GM23338 (cell line): ENCODE measurements at places on chromosomes 7 and 10. TPM values are rescaled to one million over a fixed set of nuclear protein-coding genes. Genes with fewer than 3 reads are reported as not detected.

The HTR7 gene
- 41.0 and 42.2 TPM in 2 replicates for total RNA-seq

DNA sequence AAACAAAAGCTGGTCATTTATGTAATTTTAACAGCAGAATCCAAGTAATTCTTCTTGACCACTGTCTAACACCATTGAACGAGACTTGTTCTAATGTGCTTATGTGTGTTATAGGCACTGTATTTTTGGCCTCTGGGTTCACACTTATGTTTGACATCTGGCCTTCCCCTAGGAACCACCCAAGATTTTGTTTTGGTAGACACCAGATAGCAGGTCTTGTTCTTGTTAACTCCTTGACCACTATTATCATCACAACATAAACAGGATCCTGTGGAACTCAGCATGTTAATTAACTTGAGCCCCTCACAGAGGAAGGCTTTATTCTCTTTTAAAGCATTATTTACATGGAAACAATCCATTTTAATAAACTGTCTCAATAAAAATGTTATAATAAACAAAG is 167.7 kb downstream of the SEMA3D start:
- peak overlapping the region; percentile 11 for H3K27ac ChIP-seq
- H3K27me3 ChIP-seq: no peaks in the 10 kb centered on the region
- DNase-seq: no peak
- H3K36me3 ChIP-seq: no peaks in the 10 kb centered on the region
- H3K4me3 ChIP-seq: no peak overlapping the region

DNA sequence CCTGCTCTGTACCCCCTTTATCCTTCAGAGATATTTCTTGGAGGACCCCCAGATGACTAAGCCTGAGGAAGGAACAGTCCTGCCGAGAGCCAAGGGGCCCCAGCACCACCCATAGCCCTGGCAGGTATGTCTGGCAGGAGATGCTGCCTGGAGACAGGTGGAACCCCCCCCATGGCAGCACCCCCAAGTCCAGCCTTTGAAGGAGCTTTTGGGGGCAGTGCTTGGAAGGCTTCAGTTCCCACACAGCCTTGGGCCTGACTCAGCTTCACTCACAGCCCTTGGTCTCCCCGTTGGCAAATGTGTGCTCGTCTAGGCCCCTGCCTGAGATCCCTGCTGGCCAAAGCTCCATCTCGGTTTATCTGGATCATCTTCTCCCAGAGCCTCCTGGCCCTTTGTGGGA is 23.0 kb upstream of the PCBD1 start:
- no peak for DNase-seq
- H3K27me3 ChIP-seq: no peaks in the 10 kb centered on the region
- no peak overlapping the region for H3K27ac ChIP-seq

The RAPGEF5 gene
- 13.1 and 17.7 TPM in 2 replicates for total RNA-seq

The CLDN4 gene
- total RNA-seq: 18.6 and 19.4 TPM in 2 replicates

The CPA2 gene
- total RNA-seq: not detected in 2 replicates

DNA sequence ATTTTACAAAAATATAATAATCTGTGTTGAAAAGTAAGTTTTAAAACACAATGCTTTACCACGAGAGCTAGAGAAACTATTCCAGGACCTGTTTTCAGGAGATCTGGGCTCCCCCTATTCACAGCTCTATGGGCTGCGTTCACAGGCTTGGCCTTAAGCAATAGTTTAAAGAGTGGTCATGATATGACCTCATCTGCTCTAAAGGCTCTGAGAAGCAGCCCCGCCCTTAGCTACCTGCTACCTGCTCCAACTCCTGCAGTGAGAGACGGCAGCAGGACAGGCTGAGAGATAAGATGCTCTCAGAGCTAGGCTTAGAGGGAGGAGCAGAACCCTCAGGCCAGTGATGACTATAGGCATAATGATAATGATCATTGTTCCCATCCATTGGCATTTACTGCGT is 12.6 kb downstream of the ALOX5 start:
- no peaks in the 10 kb centered on the region for H3K27me3 ChIP-seq
- H3K4me1 ChIP-seq: no peaks in the 10 kb centered on the region
- DNase-seq: no peak
- no peak overlapping the region for H3K27ac ChIP-seq
- no peaks in the 10 kb centered on the region for H3K36me3 ChIP-seq

The AGBL3 gene
- total RNA-seq: 3.2 and 4.5 TPM in 2 replicates

The VSTM4 gene
- 0.23 and 0.66 TPM in 2 replicates for total RNA-seq

DNA sequence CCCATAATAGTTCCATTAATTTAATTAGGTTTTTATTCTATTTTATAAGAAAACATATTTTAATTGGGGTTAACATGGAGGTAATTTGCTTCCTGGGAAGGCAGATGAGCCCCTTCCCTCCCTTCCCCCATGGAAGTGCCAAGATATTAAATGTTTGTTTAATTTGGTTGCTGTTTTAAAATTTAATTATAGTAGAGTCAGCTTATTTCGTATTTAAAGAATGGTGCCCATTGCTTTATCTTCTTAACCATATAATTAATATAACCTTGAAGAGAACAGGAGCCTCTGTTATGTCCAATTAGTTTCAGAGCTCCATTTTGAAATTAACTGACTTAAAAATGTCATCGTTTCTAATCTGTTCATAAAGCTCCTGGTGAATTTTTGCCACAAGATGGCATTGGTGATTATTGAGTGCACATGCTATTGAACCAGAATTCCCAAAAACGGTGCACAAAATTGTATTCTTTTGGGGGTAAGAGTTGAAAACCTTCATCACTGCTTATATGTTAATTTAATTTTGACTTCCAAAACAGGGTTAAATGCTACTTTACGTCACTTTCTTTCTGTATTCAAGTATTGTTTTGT is 26.0 kb downstream of the KLHDC10 start:
- H3K27me3 ChIP-seq: no peaks in the 10 kb centered on the region
- no peak overlapping the region for H3K27ac ChIP-seq
- DNase-seq: no peak
- no peaks in the 10 kb centered on the region for H3K4me1 ChIP-seq

GRCh38 chr7:101531726-101532357 is 97.3 kb downstream of the MYL10 start:
- H3K27me3 ChIP-seq: no peaks in the 10 kb centered on the region
- H3K4me1 ChIP-seq: no peaks in the 10 kb centered on the region
- H3K36me3 ChIP-seq: no peaks in the 10 kb centered on the region
- H3K4me3 ChIP-seq: no peak overlapping the region
- no peak overlapping the region for H3K27ac ChIP-seq

- no peak for DNase-seq
- H3K4me3 ChIP-seq: no peak overlapping the region
- H3K4me1 ChIP-seq: no peaks in the 10 kb centered on the region
- no peaks in the 10 kb centered on the region for H3K36me3 ChIP-seq
Observed at GRCh38 chr10:8581521-8582225, 527.2 kb downstream of the GATA3 start.

GRCh38 chr7:27700501-27700900 is 37.8 kb upstream of the HIBADH start:
- H3K27me3 ChIP-seq: no peaks in the 10 kb centered on the region
- H3K27ac ChIP-seq: no peak overlapping the region
- H3K4me1 ChIP-seq: no peaks in the 10 kb centered on the region
- no peak for DNase-seq

The LLCFC1 gene
- total RNA-seq: not detected in 2 replicates

The SPDYE2B gene
- total RNA-seq: not detected in 2 replicates

DNA sequence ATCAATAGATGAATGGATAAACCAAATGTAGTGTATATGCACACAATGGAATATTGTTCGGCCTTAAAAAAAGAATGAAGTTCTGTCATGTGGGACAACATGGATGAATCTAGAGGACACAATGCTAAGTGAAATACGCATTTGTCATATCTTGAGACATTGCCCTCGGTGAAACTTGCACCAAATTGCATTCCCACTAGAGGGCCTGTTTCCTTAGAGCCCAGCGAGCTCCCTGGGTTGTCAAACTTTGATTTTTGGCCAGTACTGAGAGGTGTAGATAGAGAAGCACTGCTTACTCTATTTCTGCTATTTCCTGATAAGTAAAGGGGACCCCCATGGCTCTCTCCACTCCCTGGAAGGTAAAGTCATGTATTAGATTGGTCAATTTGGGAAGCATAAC is 157.1 kb downstream of the GPAM start:
- DNase-seq: peak; percentile 53
- H3K4me1 ChIP-seq: no peaks in the 10 kb centered on the region
- H3K4me3 ChIP-seq: no peak overlapping the region
- H3K27me3 ChIP-seq: no peaks in the 10 kb centered on the region
- H3K27ac ChIP-seq: no peak overlapping the region

DNA sequence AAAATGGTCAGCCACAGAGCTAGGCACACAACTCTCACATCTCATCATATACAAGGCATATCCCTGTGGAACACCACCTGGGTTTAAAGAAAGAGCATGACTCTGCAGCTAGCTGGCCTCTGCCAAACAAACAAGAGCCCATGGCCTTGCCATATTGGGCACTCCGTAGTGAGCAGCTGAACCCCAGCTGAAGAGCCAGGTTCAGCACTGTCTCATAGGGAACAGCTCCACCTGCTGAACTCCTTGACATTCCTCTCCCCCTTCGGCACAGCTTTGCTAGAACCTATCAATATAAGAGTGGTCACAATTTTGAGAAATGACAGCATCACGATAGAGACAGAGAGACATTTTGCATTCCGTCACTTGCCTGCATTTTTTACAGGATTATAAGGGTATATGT is 20.0 kb downstream of the SORCS1 start:
- H3K27me3 ChIP-seq: no peaks in the 10 kb centered on the region
- H3K4me3 ChIP-seq: no peak overlapping the region
- DNase-seq: peak; percentile 66
- H3K4me1 ChIP-seq: 0 out of 2 replicates have a peak, but pooled peaks cover 4% of the 10 kb centered on the region
- no peak overlapping the region for H3K27ac ChIP-seq

- no peak overlapping the region for H3K4me3 ChIP-seq
- H3K27ac ChIP-seq: no peak overlapping the region
- DNase-seq: peak; percentile 82
- H3K4me1 ChIP-seq: peaks cover 23% of the 10 kb centered on the region
- no peaks in the 10 kb centered on the region for H3K36me3 ChIP-seq
- no peaks in the 10 kb centered on the region for H3K27me3 ChIP-seq
Observed at GRCh38 chr10:75108684-75109458, 2.6 kb upstream of the SAMD8 start.

DNA sequence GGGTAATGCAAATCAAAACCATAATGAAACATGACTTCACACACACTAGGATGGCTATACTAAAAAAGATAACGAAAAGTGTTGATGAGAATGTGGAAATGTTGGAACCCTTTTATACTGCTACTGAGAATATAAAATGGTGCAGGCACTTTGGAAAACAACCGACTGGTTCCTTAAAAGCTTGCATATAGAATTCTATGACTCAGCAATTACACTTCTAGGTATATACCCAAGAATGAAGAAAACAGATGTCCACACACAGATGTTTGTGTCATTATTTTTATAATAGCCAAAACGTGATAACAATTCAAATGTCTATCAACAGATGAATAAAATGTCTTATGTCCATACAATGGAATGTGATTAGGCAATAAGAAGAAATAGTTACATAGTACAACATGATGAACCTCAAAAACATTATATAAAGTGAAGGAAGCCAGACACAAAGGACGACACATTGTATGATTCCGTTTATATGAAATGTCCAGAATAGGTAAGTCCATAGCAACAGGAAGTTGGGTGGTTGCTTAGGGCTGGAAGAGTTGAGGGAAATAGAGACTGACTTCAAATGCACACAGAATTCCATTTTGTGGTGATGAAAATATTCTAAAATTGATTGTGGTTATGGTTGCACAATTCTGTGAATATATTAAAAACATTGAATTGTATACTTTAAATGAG is 148.3 kb upstream of the PHYHIPL start:
- H3K36me3 ChIP-seq: no peaks in the 10 kb centered on the region
- H3K4me3 ChIP-seq: no peak overlapping the region
- DNase-seq: no peak
- H3K4me1 ChIP-seq: no peaks in the 10 kb centered on the region
- H3K27ac ChIP-seq: no peak overlapping the region

DNA sequence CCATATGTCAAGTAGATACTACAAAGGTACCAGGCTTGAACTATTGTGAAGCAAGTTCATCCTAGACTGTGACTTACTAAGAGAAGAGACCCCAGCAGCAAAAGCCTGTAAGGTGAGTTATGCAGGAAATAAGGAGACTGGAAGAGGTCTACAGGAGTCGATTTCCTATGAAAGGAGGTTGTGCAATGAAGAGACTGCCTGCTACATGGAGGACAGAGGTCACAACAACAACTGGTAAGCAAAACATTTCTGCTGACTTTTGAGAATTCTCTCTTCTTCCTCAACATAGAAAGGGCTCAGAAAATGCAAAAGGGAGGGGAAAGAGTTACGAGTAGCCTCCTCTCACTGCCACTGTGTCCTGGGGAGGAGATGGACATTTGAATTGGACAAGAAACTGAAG is 42.4 kb downstream of the PDK4 start:
- no peaks in the 10 kb centered on the region for H3K27me3 ChIP-seq
- no peaks in the 10 kb centered on the region for H3K4me1 ChIP-seq
- DNase-seq: no peak
- H3K4me3 ChIP-seq: no peak overlapping the region

- H3K27me3 ChIP-seq: no peaks in the 10 kb centered on the region
- H3K27ac ChIP-seq: no peak overlapping the region
- no peak for DNase-seq
- H3K4me3 ChIP-seq: no peak overlapping the region
Observed at GRCh38 chr10:124693396-124693795, 50.8 kb downstream of the FAM53B start.

DNA sequence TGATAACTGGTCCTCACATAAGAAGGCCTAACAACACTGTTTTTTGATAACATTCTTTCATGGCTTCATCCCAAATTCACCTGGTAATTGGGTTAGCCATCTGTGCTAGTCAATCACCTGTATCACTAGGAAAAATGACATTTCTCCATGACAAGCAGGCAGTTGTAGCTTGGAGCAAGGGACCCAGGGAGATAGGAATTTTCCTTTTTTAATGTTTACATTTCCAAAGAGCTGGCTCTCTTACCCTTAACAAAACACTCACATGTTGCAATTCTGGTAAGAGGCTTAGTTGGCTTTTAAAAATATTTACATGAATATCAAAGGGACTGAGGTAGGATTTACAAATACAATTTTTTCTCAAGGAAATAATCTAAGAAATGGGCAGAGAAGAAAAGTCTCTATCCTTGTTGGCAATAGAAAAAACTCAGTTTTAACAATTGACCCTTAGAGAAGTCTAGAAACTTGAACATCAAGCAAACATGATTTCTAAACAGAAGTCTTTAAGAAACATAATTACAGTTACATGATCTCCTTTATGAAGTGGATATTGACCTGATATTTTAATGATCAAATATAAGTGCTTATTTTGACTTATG is 16.1 kb upstream of the AKR1C1 start:
- H3K27me3 ChIP-seq: no peaks in the 10 kb centered on the region
- DNase-seq: no peak
- H3K4me1 ChIP-seq: peaks cover 43% of the 10 kb centered on the region
- no peak overlapping the region for H3K27ac ChIP-seq

GRCh38 chr10:43605850-43606322 is 352 bp upstream of the ZNF485 start:
- no peaks in the 10 kb centered on the region for H3K27me3 ChIP-seq
- H3K4me3 ChIP-seq: peak overlapping the region; percentile 75
- no peak overlapping the region for H3K27ac ChIP-seq

- peaks cover 12% of the 10 kb centered on the region for H3K36me3 ChIP-seq
- no peak for DNase-seq
- H3K4me1 ChIP-seq: peaks cover 51% of the 10 kb centered on the region
- H3K27me3 ChIP-seq: no peaks in the 10 kb centered on the region
- peak overlapping the region; percentile 86; the same call in 1 of the 2 replicates for H3K27ac ChIP-seq
Observed at GRCh38 chr10:102452672-102453340, 1.5 kb upstream of the C10orf95 start.

GRCh38 chr10:129766611-129767550 is 197.2 kb downstream of the EBF3 start:
- no peaks in the 10 kb centered on the region for H3K36me3 ChIP-seq
- no peak for DNase-seq
- no peaks in the 10 kb centered on the region for H3K27me3 ChIP-seq
- no peak overlapping the region for H3K4me3 ChIP-seq
- H3K27ac ChIP-seq: no peak overlapping the region
